ENCODE measurements at places on chromosomes 7 and 10.
A peak's percentile ranks its signal among the peaks of the same experiment; 100 is the strongest.

- DNase-seq, result no peak
Measured at GRCh38 chr10:132186488-132187429, at the start of gene DPYSL4. DPYSL4 (plus strand) TSS chr10:132186948; CDS start chr10:132187064, 116 bp downstream.

DNA sequence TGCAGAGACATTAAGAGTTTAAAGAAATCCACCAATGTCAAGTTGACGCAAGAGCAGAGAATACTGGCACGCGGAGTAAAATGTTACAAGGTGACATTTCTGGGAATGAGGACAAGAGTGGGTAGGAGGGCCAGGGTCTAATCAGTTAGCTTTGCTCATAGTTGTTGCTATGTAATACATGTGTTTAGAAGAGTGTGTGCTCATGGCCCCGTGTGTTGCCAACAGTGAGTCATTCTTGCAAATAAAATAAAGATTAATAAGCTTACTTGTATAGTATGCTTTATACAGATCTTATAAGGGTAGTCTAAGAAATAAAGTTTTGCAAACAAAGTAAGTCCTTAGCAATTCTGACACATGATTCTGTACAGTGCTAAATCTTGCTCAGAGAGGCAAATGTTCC is 64.5 kb downstream of the DNMBP start:
- DNase-seq, result no peak

GRCh38 chr7:111937163-111937562 is 269.0 kb downstream of the DOCK4 start:
- no peak for DNase-seq

DNA sequence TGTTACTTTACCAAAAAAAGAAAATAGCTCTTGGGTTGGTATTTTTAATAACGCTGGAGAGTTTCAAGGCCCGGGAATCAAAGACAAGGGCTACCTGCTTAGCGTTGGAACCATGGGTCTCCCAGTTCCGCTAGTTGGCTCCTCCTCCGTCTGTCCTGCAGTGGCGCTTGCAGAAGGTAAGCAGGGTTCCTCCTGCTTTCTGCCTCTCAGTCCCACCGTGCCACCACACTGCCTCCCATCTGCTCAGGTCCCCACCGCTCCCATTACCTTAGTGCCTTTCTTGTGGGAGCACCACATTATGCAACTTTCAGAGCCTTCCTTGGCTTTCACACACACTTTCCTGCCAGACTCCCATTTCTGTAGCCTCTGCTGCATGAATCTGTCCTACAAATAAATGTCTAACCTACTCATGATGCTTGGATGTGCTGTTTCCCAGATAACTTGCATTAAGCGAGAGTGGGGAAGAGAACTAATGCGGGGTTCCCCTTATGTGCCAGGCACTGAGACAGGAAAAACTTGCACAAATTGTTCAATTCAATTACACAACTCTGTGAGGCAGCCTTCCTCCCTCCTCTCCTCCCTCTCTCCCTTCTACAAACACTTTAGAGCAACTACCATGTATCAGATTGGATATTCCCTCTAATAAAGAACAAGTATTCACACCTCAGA is 124.5 kb downstream of the AOAH start:
- DNase-seq, result no peak

- DNase-seq, result no peak
Measured at GRCh38 chr10:12980713-12981306, 20.7 kb downstream of the CCDC3 start.

GRCh38 chr7:112173568-112173905 is 32.7 kb downstream of the DOCK4 start:
- DNase-seq, result no peak

DNA sequence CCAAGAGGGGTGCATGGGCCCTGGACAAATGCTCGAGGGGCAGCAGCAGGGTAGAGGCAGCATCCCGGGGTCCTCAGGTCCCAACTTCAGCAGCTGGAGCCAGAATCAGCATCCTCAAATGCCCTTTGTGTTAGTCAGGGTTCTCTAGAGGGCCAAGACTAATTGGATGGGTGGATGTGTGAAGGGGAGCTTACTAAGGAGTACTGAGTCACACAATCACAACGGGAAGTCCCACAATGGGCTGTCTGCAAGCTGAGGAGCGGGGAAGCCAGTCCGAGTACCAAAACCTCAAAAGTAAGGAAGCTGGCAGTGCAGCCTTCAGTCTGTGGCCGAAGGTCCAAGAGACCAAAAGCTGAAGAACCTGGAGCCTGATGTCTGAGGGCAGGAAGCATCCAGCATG is 162.9 kb upstream of the TCERG1L start:
- DNase-seq, result no peak

- no peak for DNase-seq
Measured at GRCh38 chr7:54846273-54846672, 87.3 kb upstream of the SEC61G start.

GRCh38 chr10:26374426-26374825 is 63.7 kb upstream of the APBB1IP start:
- DNase-seq, result no peak

GRCh38 chr7:44060091-44060947 is 5.0 kb downstream of the PGAM2 start:
- DNase-seq, result peak; percentile 41

DNA sequence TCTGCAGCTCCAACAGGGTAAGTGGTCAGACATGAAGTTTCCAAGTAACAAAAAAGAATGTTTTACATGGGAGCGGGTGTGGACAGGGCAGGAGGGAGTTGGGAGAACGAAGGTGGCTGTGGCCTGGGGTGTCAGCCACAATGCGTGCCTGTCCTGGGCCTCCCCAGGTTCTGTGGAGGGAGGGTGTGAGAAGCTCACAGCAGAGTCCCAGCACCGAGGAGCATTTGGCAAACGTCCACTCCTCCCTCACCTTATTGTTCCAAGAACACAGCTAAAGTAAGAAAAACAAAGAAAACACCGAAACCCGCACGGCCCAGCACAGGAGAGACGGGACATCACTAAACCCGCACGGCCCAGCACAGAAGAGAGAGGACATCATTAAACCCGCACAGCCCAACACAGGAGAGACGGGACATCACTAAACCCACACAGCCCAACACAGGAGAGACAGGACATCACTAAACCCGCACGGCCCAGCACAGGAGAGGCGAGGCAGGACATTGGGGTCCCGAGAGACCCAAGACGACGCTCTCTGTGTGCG is 226.4 kb downstream of the MAD1L1 start:
- DNase-seq, result peak; percentile 39

DNA sequence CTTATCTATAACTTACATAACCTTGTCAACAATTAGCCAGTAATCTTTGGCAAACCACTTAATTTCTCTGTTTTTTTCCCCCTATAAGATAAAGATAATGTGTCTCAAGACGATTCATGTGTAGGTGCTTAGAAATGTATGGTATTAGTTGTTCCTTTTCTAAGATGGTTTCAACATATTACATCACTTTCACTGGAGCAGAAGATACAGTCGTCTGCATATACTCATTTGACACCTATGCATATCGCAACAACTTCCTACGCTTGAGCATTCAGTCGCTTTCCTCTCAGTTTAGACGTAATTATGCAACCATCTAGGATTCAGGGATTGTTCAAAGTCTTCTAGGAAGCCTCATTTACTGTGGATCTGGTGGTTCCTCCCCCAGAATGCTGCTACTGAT is 396.7 kb downstream of the PHTF2 start:
- no peak for DNase-seq

GRCh38 chr7:156759143-156759542 is 118.6 kb downstream of the RNF32 start:
- no peak for DNase-seq

- DNase-seq, result no peak
Measured at GRCh38 chr7:50272808-50273207, 31.7 kb upstream of the IKZF1 start.

- no peak for DNase-seq
Measured at GRCh38 chr10:29130190-29130673, 158.6 kb upstream of the LYZL1 start.

GRCh38 chr7:1231214-1232102 is 1.2 kb upstream of the UNCX start:
- DNase-seq, result no peak

DNA sequence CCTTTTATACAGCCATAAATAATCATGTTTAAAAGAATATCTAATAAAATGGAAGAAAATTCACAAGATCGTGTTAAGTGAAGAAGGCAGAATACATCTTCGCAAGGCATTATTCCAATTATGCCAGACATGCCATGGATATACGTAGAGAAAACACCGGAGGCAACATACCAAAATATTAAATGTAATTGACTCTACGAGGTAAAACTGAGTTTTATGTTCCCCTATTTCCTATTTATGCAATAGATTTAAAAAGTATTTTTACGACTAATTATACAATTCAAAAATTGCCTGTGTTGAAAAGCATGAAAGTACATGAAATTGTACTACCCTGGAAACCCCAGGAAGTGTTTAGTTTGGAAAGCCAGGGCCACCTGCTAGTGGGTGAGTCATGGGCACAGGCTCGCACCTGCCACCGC is 936 bp upstream of the REPIN1 start:
- no peak for DNase-seq

GRCh38 chr7:95316588-95316987 is 7.7 kb downstream of the PON1 start:
- no peak for DNase-seq
